Esophagus muscularis mucosa (tissue), 4 donors: ENCODE measurements at places on chromosomes 6 and 20. TPM values are rescaled to one million over a fixed set of nuclear protein-coding genes. Genes with fewer than 3 reads are reported as not detected.

The PRICKLE4 gene
- total RNA-seq = 3.8 TPM

DNA sequence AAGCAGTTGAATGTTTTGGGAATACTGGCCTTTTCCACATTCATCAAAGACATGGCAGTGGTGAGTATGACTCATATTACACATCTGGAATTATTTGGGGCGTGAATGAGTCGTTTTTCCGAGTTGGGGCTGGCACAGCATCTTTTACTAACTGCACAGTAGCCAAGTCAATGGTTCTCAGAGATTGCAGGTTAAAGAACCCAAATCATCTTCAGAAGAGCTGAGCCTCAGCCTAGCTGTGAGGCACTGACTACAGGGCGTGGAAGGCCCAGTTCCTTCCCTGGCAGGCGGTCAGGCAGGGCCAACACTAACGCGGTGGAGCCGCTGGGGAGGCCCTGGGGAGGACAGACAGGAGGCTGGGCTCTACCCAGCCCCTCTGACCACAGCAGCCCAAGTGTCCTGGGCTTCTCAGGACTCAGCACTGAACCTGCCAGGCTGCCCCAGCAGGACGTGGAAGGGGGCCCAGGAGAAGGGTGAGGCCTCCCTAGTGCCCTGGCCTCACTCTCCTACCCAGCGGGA lies 20.1 kb upstream of the HELZ2 start:
- no peak for DNase-seq

GRCh38 chr20:31710423-31711108 lies 12.1 kb downstream of the BCL2L1 start:
- no peak for DNase-seq

- peak; percentile 62 for DNase-seq
These were observed 152.0 kb downstream of the MBOAT1 start for GRCh38 chr6:20060252-20060651.

The CTCFL gene
- total RNA-seq = not detected

The ORC3 gene
- total RNA-seq = 14.7 TPM
